ENCODE measurements at places on chromosomes 16 and 17.
A peak's percentile ranks its signal among the peaks of the same experiment; 100 is the strongest.

GRCh38 chr17:29526322-29526721 is 40.5 kb downstream of the ABHD15 start:
- DNase-seq: no peak

GRCh38 chr16:74582970-74583369 is 23.9 kb downstream of the GLG1 start:
- DNase-seq: no peak

DNA sequence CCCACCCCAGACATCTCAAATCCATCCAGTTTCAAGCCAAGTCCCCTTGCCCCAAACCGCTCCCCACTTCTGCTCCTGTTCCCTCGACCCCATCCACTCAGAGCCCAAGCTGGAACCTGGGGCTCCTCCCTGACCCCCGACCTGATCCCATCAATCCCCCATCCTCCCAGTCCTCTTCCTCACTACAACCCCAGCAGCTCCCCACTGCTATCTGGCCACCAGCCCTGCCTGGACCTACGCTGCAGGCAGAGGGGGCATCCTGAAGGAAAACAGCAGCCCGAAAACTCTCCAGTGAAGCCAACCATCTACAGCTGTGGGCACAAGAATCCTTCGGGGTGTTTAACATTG is 3.9 kb downstream of the FDXR start:
- DNase-seq: no peak

GRCh38 chr16:14486520-14487303 is 143.3 kb downstream of the PARN start:
- no peak for DNase-seq

- DNase-seq: no peak
Observed at GRCh38 chr17:48633266-48633677, 7.1 kb upstream of the HOXB9 start.

DNA sequence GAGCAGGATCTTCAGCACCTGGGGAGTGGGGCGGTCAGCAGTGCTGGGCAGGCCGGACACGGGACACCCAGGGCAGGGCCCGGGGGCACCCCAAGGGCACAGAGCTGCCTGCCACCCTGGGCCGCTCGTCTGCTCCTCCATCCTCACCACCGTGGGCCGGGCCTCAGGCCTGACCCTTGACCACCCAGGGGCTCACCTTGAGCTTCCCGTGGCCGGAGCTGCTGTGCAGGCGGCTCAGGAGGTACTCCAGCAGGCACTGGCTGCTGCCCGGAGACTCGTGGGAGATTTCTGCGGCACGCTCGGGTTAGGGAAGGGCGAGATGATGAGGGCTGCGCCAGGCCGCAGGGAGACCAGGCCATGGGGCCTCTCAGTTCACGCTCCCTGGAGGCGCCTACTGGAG is 2.1 kb downstream of the TEPSIN start:
- no peak for DNase-seq

GRCh38 chr16:88568710-88569613 is 1.2 kb upstream of the ZC3H18 start:
- no peak for DNase-seq

GRCh38 chr16:84486126-84486525 is 18.3 kb downstream of the MEAK7 start:
- DNase-seq: no peak

GRCh38 chr16:10168258-10168657 is 14.0 kb downstream of the GRIN2A start:
- DNase-seq: no peak

DNA sequence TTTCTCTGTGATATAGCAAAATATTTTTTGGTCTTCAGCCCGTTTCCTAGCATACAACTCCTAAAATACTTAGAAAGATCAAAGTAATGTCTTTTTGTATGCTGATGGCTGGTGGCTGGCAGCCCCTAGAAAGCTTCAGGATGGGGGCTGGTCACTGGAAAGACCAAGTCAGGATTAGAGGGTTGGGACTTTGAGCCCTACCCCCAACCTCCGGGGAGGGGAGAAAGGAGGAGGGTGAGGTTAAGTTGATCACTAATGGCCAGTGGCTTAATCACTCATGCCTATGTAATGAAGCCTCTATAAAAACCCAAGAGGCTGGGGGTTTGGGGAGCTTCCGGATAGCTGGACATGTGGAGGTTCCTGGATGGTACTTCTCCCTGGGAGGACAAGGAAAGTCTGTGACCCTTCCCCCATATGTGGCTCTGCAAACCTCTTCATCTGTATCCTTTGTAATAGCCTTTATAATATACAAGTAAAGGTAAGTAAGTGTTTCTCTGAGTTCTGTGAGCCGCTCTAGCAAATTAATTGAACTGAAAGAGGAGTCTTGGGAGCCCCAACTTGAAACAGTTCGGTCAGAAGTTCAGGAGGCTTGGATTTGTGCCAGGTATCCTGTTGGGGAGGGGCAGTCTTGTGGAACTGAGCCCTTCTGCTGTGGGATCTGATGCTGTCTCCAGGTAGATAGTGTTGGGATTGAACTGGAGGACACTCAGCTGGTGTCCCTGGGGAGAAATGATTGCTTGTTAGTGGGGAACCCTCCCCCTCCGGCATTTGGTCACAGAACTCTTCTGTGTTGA is 3.5 kb downstream of the SLC7A6 start:
- no peak for DNase-seq

- DNase-seq: no peak
Observed at GRCh38 chr17:51500454-51500853, 240.1 kb downstream of the UTP18 start.

DNA sequence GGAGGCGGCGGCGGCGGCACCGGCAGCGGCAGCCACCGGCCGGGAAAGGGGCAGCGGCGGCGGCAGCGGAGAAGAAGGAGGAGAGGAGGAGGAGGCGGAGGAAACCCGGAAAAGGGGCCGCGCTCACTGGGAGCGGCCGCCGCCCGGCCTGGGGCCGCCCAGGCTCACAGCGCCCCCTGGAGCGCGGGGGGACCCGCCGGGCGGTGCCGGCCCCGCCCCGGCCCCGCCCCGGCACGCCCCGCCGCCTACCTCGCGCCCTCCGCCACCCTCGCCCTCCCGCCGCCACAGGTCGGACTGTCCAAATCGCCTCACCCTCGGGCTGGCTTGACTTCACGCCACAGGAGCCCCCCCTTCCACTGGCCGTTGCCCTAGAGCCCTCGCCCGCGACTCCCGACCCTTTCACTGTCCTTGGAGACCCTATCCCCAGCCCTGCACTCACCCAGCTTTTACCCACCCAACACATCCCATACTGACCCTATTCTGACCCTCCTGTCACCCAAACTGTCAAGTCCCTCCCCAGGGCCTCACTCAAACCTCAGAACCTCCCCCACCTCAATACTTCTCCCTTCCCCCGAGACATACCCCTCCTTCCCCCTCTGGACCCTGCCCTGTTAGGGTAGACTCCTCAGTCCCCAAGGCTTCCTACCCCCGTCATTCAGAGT is at the start of gene CSNK2A2:
CSNK2A2 (minus strand) TSS at position 85 of the 662 bp plus-strand sequence. CDS start 370 bp downstream, outside the sequence.
- DNase-seq: peak; percentile 71

GRCh38 chr16:65353183-65353582 is 231.3 kb upstream of the CDH11 start:
- DNase-seq: no peak

DNA sequence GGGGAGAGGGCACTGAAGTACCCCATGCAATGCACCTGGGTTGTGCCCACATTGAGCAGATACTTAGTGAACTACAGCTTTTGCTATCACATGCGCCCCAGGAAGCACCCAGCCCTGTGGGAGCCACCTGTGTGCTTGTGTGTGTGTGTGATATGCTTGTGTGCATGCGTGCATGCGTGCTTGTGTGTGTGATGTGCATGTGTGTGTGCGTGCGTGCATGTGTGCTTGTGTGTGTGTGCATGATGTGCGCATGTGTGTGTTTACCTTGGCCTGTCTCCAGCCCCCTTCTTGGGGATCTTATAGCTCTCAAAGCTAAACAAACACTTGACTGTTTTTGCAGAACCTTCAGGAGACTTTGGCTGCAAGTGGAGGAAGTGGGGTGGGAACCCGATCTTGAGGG is 841 bp downstream of the C16orf89 start:
- DNase-seq: no peak

DNA sequence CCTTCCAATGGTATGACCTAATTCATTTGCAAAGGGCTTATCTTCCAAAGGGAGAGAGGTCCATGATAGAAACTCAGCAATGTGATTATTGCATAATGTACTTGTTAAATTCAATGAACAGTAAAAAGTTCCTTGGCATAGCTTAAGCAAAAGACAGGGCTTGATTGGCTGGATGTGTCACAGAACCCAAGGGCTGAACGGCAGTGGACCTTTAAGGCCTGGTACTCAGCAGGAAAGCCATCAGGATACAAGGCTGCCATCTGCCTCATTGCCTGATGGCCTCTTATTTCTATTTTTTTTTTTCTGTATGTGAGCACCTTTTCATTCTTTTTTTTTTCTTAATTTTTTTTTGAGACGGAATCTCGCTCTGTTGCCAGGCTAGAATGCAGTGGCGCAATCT is 208.9 kb upstream of the WSCD1 start:
- no peak for DNase-seq
